ENCODE measurements at places on chromosomes 1 and 21.

DNA sequence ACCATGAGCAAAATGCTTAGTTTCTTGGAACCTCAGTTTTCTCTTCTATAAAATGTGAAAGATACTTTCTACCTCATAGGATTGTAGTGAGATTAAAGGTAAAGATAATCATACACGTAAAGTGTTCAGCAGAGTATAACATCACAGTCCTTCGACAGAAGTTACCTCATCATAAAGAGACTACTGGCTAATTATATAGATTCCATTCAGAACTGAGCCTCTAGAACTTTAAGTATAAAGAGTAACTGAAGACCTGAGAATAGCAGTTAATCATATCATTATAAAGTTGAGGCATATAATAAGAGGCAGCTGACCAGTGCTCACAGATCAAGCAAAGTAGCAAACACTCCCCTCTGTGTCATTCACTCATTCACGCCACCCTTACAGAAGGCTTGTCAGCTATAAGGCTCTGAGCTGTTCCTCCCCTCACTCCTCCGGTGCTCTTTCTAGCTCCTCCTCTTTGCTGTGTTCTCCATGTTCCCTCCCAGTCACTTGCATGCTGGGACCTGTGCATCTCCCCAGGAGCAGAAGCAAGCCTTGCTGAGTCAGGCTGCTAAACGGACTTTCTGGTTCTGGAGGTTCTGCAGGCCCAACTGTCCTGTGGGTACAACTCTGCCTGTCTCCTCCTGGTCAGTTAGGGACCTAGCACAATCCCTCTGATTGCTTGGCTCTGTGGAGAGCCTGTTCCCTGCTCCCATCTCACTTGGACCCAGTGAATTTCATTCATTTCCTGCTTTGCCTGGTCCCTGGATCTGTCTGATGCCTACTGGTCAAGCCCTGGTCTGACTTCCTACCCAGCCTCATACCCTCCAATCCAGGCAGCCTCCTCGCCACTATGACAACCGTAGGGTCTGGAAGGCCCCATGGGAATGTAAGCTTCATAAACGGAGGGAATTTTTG, 28.3 kb upstream of the LY9 start:
- no peak for DNase-seq

DNA sequence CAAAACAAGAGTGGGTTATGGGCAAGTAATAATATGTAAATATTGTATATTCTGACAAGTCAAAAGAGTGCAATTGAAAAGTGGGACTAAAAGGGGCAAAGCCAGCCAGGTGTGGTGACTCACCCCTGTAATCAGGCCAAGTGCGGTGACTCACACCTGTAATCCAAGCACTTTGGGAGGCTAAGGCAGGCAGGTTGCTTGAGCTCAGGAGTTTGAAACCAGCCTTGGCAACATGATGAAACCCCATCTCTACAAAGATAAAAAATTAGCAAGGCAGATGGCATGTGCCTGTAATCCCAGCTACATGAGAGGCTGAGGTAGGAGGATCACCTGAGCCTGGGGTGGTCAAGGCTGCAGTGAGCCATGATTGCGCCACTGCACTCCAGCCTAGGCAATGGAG, 304.0 kb downstream of the HHIPL2 start:
- no peak for DNase-seq

GRCh38 chr1:196355206-196355786, 252.9 kb downstream of the KCNT2 start:
- no peak for DNase-seq

- DNase-seq, result no peak
Observed at GRCh38 chr1:75170981-75171380, 36.8 kb downstream of the LHX8 start.

GRCh38 chr1:12435639-12436344, 182.2 kb downstream of the DHRS3 start:
- no peak for DNase-seq

All from bone marrow (tissue), 2 donors.